Non-pigmented ciliary epithelial cell (primary cell): ENCODE measurements at places on chromosomes 16 and 17.

- DNase-seq = no peak
Observed at GRCh38 chr17:10899281-10899680, 61.4 kb upstream of the PIRT start.

DNA sequence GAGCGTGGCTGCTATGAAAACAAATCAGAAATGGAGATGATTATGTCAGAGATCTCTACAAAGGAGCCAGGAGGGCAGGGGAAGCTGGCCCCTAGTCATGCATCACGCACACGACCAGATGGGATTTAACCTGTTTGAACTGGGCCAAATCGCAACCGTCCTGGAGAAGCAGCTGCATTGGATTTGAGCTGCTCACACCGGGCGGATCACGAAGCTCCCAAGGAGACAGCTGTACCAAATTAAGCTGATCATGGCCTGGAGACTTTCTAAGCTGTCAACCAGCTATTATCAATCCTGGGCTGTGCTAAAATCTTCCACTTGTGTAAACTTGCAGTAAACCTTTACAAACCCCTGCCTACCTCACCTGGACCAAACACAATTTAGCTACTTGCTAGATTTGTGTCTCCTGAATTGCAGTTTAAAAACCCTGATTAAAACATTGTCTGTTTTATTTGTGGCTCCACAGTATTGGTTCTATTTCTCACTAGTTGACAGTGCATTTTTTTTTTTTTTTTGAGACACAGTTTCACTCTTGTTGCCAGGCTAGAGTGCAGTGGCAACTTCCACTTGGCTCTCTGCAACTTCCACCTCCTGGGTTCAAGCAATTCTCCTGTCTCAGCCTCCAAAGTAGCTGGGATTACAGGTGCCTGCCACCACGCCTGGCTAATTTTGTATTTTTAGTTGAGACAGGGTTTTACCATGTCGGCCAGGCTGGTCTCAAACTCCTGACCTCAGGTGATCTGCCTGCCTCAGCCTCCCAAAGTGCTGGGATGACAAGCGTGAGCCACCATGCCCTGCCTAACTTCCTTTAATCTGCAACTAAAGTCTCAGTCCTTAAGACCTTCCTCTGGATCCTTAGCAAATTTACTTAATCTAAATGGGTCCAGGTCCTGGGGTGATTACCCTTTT, 98.3 kb upstream of the GRIN2A start:
- DNase-seq = no peak

GRCh38 chr17:39081851-39082250, 69.6 kb downstream of the PLXDC1 start:
- no peak for DNase-seq

GRCh38 chr17:50955667-50956120, 89.5 kb upstream of the TOB1 start:
- DNase-seq = no peak

DNA sequence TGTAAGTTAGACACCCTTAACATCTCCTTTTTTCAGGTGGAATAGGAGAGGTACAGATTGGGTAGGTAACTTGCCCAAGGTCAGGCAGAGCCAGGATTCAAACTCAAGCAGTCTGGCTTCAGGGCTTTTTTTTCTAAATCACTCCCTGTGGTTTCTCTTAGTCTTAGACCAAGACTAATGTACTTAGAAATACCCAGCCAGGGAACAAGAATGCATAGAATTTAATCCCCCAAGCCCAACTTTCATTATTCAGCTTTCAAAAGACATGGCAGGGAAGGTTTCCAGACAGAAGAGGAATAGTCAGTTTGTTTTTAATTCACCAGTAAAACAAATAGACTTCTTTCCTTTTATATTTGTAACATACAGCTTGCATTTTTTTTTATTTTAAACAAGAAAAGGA, 305.2 kb upstream of the RBFOX1 start:
- no peak for DNase-seq

GRCh38 chr17:12510535-12510934, 155.2 kb upstream of the MYOCD start:
- DNase-seq = no peak

- DNase-seq = no peak
Observed at GRCh38 chr16:1074379-1074649, 1.8 kb downstream of the SSTR5 start.

DNA sequence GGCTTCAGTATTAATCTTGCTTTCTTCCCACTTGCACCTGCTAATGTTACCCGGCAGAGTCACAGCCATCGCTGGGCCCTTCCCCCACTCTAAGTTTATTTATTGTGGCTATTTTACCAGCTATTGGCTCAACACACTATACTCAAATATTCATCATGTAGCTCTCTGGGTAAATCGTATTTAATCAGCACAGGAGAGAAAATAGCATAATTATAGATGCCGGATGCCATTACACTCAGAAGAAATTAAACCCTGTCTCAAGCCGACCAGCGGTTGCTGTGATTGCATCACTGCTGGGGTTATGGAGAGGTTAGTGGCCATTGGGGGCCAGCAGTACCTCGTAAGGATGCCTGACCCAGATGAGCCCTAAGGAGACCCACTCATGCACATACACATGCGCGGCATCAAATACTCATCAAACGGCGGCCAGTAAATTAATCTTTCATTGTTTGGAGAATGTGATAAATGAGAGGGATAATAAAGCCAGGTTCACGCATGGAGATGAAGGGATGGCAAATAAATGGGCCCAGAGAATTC, 269.5 kb upstream of the ZFHX3 start:
- no peak for DNase-seq

DNA sequence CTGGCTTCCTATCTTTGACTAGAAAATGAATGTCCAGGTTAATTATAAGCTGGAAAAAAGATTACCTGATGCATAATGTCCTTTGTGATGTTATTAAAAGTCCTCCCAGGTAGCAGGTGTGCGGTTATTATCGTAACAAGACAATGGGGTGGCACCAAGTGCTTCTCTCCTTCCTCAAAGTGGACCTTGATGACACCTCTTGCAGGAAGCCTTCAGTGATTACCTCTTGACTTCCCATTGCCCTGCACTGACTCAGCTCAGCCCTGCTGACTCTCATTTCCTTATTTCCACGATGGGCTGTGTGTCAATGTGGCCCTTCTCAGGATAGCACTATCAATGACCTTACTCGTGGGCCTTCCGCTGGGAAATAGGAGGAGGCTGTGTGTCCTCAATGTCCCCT, 477.4 kb upstream of the CCL2 start:
- no peak for DNase-seq

GRCh38 chr17:42674755-42675347, 1.9 kb downstream of the PLEKHH3 start:
- DNase-seq = no peak

DNA sequence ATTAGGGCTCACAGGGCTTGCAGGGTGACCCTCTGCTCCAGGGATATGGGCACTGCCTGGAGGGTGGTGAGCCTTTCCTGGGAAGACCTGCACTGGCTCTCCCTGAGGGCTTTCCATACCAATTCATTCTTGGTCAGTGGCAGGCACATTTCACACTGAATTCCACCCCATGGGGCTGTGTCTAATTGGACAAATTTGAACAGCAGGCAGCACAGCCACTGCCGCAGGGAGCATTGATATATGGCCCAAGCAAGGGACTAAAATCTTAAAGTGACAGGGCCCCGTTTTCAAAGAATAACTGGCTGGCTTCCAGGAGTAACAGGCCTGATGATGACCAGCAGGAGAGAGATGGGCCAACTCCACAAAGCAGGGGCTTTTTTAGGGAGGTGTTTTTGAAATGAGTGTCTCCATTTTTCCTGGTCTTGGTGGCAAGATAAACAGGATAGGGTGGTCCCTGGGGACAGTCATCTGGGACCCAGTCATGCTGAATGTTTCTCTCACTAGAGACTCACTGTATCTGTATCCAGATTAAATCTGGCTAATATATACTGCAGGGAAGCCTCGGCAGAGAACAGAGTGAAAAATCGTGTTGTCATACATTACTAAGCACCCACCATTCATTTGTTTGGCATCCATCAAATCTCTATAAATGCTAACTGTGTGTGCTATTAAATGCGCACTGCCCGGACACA, 74.1 kb upstream of the TBX2 start:
- DNase-seq = no peak

DNA sequence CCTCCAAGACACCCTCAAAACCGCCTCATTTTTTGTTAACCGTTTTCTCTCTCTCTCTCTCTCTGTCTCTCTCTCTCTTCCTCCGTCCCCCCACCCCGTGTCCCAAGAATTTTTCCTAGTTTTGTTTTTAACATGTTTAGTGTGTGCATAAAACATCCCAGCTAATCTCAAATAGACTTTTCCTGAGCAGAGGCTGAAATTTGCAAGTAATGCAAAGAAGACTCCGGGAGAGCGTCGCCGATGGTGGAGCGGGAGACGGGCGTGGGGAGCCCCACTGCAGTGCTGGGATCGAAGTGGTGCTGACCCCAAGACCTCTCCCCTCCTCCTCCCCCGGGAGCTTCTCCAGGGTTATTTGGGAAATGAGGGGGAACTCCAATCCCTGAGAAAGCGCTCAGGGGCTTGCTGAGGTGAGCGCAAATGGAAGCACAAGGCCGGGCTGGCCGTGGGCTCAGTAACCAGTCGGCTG, 4.7 kb upstream of the DLX4 start:
- DNase-seq = no peak

GRCh38 chr17:58219789-58220183, 731 bp upstream of the MKS1 start:
- DNase-seq = no peak

GRCh38 chr17:34669511-34669910, 90.1 kb downstream of the TMEM132E start:
- DNase-seq = no peak

DNA sequence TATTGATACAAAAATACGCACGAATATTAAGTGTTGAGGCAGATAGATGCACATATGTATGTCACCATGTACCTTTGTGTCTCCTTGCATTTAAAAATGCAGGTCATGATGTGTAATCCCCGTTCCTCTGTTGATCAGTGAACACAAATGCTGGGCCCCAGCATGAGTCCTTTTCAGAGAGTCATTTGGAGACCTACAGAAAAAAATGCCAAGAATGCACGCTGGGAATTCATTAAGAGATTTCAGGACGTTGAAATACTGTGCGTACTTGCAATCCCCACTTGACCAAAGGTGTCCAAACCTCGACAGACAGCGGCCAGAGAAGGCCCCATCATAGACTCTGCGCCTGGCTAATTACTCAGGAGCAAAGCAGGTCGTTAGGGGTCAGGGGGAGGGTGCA, 496.0 kb downstream of the MAF start:
- no peak for DNase-seq

- peak; percentile 67 for DNase-seq
Observed at GRCh38 chr16:27253526-27253930, 15.0 kb downstream of the NSMCE1 start.

DNA sequence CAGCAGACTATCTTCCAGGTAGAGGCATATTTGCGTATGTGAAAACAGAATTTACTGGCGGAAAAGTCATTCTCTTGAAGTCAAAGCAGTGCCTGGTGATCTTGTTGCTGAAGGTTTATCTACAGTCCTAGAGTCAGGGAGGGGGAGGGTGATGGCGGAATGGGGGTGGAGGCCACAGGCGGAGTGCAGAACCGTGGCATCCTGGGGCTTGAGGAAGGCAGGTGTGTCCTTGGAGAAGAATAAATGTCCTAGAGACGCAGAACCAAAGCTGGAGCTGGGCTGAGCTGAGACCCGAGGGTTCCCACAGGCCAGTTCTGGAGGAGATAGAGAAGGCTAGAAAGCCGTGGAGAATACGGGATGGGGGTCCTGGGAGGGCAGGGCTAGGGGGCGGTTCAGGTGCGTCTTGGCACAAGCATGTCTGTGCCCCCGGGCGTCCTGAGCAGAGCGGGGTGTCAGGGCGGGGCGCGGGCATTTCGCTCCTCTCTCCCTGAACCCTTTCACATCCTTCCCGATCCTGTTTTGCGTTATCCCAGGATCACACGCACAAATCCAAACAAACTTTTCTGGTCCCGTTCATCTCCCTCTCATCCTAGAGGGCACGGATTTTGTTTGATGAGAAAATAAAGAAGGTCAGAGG, 76.9 kb upstream of the CREBBP start:
- DNase-seq = no peak

- no peak for DNase-seq
Observed at GRCh38 chr17:4576729-4577322, 7.5 kb upstream of the SMTNL2 start.

DNA sequence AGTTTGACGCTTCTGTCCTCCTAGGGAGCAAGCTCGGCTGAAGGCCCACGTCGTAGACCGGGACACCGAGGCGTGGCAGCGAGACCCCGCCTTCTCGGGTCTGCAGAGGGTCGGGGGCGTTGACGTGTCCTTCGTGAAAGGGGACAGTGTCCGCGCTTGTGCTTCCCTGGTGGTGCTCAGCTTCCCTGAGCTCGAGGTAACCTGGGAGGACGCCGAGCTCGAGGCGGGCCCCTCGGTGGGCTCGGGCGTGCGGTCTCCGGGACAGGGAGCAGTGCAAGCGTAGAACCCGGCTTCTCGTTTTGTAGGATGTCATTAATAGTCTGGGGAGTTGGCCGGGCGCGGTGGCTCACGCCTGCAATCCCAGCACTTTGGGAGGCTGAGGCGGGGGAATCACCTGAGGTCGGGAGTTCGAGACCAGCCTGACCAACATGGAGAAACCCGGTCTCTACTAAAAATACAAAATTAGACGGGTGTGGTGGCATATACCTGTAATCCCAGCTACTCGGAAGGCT, 715 bp downstream of the ENDOV start:
- DNase-seq = no peak

DNA sequence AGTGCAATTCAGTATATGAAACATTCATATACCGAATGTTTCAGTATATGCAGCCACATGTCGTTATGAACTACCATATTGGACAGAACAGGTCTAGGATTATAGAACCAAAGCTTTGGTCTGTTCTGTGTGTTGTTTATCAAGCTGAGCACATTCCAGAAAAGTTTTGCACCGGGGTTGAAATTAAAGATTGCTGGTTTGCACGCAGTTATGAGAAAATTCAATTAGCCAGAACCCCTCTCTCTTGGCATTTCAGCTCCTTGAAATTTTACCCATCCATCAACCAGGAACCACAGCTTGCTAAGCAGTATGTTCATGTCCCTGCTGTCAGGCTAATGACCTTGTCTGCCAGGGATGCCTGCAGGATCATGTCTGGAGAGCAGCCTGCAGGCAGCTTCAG, 9.5 kb downstream of the KRT32 start:
- no peak for DNase-seq

DNA sequence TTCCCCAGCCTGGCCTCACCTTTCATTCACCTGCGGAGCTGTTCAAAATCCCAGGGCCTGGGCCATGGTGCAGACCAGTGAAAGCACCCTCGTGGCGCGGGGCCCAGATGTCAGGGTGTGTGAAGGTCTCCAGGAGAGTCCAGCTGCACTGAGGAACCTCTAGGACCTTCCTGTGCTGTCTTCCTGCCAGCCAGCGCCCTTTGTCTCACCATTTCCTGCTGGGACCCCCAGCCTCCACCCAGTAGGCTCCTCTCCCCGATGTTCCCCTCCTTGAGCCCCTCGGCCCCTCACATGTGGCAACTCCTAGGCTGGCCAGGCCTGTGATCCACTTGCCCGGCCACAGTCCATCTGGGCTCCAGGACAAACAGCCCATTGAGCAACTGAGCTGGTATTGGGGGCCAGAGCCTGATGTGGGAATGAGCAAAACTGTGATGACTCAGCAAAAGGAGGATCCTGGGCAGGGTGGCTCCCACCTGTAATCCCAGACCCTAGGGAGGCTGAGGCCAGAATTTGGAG, 677 bp downstream of the SULT1A2 start:
- DNase-seq = no peak

- no peak for DNase-seq
Observed at GRCh38 chr17:66799849-66800537, 34.9 kb upstream of the CACNG5 start.

- DNase-seq = no peak
Observed at GRCh38 chr16:53212893-53213223, 158.1 kb downstream of the CHD9 start.
